Activated naive CD4-positive, alpha-beta T cell treated with Interleukin-2 at 50 U/mL for 16 hours (primary cell): ENCODE measurements at places on chromosomes 2 and 18.

DNA sequence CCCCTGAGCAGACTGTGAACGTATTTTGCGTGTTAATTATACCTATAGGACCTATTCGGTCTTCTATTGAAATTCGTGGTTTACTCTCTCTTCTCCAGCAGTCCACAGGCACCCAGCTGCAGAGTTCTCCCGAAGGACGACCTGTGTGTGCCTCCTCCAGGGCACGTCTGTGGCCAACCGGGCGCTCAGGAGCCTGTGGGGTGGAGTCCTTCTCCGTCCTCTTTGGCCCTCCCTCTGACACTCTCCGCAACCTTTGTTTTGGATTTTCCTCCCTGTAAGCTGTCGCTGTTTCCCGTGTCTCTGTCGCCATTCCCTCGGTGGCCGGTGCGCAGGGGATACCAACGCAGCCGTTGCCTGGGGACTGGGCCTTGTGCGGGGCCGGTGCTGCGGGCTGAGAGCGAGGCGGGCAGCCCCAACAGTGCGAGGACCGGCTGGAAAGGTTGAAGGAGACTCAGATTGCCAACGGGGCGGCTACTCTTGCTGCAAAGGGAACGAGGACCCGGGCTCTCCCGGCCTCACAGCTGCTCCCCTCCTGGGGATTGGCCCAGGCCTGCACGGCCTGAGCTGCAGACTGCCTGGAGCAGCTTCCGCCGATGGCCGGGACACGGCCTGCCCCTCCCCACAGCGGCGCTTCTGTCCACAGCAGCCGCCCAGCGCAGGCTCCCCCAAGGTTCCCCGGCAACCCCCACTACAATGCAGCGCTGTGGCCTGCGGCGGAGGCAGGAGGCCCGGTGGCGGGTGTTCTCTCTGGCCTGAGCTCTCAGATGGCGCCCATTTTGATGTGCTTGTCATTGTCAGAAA, 221.0 kb downstream of the MTX2 start:
- DNase-seq: no peak

DNA sequence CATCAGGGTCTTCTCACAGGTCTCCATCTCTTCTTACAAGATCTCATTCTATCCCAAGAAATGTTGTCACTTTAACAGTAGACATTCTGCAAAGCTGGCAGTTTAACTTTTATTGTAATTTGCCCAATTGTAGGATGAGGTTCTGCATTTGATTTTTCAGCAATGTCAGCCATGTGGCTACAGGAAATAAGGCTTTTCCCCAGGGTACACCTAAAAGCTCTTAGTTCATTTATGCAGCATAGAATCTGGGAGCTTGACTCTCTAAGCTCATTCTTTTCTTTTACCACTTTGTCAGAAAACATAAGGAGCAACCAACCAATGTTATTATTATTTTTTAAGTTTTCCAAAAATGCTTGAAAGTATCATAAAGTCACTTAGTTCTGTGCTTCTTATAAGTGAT, 123.4 kb downstream of the CALCRL start:
- DNase-seq: no peak

- no peak for DNase-seq
These were observed 13.8 kb upstream of the KIF1A start for GRCh38 chr2:240833724-240834285.

DNA sequence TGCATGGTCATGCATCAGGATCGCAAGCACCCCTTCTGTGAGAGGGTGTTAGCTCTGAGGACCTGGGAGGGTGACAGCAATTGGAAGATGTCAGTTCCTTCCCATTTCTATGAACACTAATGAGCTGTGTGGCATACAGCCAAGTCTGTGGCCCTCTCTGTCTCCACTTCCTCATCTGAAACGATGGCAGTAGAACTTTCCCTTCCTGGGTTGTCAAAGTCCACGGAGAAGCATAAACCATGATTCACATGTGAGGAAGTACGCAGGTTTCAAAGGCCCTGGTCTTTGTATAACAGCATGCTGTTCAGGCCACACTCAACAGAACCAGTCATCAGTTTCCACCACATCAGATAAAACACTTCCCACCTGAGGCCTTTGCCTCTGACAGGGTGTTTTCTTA, 167.4 kb upstream of the RAB6C start:
- DNase-seq: no peak

GRCh38 chr2:230928701-230929380, 3.8 kb upstream of the GPR55 start:
- no peak for DNase-seq

- no peak for DNase-seq
These were observed 62.8 kb upstream of the PPP1CB start for GRCh38 chr2:28688818-28689217.

DNA sequence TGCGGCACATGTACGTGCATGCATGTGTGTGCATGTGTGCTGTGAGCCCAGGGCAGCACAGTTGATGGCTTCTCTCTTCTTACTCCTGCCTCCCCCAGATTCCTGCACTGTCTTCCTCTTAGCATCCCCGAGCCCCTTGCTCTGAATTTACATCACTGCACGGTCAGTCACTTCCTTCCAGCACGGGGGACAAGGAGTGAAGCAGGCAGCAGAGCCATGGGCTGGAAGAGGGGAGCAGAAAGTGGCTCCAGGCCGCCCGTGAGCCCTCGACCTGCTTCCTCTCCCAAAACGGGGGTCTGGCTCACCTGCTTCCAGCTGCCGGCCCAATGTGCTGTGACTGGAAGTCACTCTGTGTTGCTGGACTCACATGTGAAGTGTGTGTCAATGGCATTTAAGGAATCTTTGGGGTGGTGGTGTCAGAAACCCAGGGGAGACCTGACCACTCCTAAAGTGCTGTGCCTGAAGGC, 106.1 kb downstream of the FAM210A start:
- no peak for DNase-seq

GRCh38 chr2:197674591-197674990, 796 bp downstream of the RFTN2 start:
- DNase-seq: no peak

DNA sequence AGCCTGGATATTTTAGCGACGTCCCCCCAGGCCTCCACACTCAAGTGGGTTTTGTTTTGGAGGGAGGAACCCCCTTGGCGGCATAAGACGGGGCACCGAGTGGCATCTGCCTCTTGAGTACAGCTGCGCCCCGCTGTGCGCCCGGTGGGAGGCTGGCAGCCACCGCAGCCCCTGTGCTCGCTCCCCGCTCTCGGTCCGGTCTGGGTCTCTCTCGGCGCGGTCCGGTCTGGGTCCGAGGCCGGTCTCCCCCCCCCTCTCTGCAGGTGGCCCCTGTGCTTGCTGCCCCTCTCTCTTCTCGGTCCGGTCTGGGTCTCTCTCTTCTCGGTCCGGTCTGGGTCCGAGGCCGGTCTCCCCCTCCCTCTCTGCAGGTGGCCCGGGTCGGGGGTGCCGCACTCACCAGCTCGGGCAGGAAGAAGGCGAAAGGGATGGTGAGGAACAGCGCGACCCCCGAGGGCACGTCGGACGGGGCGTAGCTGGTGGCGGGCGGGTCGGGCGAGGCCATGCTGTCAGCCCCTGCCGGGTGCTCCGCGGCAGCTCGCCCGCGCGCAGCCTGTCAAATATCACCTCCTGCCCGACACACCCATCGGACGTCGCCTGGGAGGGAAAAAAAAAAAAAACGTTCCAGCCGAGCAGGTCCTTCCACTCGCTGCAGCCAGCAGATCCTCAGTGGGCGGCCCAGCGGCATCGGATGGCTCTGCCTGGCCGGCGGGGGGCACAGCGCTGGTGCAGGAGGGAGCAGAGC, at the start of gene MALL:
Gene MALL, minus strand, starts transcription at position 532 of the 742 bp plus-strand sequence. Its CDS starts 30 bp downstream, at position 502.
- no peak for DNase-seq

DNA sequence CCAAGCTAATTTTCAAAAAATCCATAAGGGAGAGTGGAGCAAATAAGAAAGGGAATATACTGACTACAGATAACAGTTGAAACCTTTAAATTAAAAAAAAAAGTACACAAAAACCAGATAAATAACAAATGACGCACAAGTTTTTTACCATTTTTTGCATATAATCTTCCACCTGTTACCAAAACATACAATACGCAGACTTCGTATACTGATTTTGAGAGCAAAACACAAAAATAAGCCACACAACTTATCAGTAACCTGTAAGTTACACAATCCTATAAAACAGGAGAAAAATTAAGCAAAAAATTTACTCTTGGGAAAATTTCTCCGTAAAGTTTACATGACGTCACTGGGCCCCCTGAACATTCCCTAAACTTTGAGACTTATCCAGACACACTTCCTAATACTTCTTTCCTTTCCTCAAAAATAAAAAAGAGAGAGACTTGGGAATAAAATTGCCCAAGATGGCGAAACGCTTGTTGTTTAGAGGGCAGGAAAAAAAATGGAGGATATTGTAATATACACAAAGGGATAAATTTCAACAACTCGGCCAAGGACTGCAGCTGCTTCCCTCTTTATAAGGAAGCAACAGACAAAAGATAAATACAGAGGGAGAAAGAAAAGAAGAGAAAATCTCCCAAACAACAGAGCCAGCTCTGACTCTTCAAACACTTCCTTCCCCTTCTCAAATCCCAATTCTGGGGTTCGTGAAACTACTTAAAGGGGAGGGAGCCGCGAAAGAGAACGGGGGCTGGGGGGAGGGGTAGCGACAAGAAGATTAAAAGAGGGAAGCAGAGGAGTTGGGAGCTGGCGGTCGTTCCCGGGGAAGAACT, 1.6 kb downstream of the BAZ2B start:
- no peak for DNase-seq

DNA sequence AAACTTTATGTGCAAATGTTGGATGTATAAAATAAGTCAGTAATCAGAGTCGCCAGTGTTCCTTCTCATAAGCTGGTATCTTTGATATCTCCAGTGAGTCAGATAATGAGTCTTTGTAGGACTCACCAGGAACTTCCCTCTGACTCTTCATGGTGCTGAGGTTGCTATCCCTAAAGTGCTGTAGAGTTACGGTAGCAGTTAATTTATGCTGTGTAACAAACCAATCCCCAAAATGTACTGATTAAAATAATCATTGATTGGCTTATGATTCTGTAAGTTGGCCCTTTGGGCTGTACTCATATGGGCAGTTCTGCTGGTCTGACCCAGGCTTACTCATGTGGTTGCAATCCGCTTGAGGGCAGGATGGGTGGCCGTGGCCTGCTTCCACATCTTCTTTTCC, 43.8 kb downstream of the MAIP1 start:
- no peak for DNase-seq

DNA sequence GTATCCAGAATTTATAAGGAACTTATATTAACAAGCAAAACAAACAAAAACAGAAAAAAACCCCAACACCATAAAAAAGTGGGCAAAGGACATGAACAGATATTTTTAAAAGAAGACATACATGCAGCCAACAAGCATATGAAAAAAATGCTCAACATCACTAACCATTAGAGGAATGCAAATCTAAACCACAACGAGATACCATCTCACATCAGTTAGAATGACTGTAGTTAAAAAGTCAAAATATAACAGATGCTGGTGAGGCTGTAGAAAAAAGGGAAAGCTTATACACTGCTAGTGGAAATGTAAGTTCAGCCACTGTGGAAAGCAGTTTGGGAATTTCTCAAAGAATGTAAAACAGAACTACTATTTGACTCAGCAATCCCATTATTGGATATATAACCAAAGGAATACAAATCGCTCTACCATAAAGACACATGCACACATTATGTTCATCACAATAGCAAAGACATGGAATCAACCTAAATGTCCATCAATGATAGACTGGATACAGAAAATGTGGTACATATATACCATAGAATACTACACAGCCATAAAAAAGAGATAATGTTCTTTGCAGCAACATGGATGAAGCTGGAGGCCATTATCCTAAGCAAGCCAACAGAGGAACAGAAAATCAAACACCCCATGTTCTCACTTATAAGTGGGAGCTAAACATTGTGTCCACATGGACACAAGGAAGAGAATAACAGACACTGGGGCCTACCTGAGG, 25.3 kb downstream of the PREPL start:
- no peak for DNase-seq

- DNase-seq: no peak
These were observed 418.0 kb downstream of the LRATD1 start for GRCh38 chr2:15050483-15050882.

- no peak for DNase-seq
These were observed 106.9 kb downstream of the SP3 start for GRCh38 chr2:173858291-173858731.

DNA sequence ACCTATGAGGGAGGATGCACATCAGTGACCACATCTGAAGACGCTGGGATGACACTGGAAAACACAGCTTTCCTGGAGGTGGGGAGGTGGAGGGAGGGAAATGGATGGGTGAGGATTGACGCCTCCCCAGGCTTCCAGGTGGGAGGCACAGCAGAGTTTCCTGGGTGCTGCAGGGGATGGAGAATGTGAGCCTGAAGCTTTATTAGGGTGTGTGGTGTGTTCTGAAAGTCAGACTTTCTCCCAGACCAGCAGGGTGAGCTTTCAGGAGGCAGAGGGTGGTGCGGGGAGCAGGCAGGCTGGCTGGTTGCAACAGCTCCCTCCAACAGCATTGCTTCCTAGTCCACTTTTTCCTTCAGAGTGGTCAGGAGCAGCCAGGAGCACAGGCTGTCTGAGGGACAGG, 263.1 kb downstream of the CELF4 start:
- no peak for DNase-seq

- no peak for DNase-seq
These were observed 167.8 kb downstream of the NRP2 start for GRCh38 chr2:205850132-205850531.

- DNase-seq: no peak
These were observed 39.3 kb upstream of the NRXN1 start for GRCh38 chr2:51071191-51071590.

DNA sequence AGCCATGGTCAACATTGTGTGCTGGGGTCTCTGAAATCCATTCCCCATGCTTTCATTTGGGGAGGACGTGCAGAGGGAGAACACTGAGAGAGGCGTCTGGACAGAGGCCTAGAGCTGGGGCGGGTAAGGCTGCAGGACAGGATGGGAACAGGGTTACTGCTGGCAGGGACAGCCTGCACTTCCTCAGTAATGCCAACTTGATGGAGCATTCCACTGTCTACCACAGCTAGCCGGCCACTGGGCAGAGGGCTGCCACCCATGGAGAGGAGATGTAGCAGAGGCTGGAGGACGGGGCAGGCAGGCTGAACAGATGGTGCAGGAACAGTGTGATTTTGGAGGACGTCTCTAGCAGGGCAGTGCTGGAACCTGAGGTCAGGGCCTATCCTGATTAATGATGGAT, 29.3 kb downstream of the MRPL33 start:
- DNase-seq: no peak

DNA sequence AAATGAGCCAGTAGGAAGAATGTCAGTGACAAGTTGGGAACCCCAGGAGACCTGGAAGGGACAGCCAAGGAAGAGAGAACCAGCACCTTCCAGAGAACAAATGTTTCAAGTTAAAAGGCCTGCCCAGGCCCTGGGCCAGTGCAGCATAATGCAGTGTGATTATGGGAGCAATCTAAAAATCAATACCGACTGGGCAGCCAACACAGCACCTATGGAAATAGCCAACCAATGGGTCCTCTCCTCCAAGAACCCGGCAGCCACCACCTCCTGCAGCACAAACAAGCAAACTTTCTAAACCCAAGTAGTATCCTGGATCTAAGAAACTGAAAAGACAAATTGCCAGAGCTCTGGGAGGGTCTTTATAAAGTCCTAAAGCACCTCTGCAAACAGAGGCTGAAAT, 71.7 kb downstream of the CLHC1 start:
- DNase-seq: no peak

- DNase-seq: no peak
These were observed 37.6 kb upstream of the SLC4A10 start for GRCh38 chr2:161586517-161587167.

- DNase-seq: no peak
These were observed 153.2 kb upstream of the PTPRM start for GRCh38 chr18:7413906-7414305.
